ENCODE measurements at places on chromosomes 4 and X.

DNA sequence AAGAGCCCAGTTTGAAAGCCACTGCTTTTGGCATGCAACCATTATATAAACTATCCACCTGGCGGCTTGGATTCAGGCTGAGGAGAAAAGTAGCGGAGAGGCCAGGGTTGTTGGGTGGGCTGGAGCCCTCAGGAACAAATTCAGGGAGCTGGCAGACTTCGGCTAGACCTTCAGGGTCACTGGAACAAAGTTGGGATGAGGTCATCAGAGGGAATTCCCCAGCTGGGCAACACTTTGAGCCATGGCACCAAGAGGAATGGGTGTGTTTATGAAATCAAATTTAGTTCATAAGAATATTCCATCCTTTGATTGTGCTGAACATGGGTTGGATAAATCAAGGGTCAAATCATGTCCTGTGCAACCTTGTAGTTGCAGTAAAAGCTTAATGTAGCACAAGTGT, 22.0 kb downstream of the MTMR1 start:
- no peak for DNase-seq

GRCh38 chr4:151166636-151167035, 67.2 kb downstream of the RPS3A start:
- no peak for DNase-seq

DNA sequence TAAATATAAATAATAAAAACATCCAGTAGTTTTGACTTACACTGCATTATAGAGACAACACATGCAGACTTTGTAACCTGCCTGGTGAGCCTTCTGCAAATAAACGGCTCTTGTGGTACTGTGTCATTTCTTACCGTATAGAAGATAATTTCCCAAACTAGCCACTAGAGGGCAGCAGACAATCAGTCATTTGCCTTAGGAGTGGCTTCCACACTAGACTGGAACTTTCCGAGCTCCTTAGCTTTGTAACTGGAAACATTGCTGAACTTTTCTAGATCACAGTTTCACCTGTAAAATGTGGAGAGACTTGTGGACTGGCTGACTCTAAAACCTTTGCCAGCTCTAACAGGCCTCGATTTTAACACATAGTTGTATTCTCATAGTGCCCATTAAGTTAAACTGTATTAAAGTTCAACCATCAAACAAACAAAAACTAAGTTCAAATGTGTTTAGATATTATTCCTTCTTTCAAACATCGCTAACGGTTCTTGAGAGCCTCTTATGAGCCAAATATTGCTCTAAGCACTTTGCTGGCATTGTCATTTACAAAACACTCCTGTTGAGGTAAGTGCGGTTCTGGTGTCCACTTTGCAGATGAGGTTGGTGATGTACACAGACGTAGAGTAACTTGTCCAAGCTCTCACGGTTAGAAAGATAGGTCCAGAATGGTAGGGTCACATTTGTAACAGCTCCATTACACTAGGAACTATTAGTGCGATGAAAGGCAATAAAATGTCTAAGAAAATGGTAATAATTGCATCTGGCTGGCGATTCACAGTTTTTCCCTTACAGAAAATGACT, 345.5 kb downstream of the ANK2 start:
- peak; percentile 3 for DNase-seq

- DNase-seq = no peak
Measured at GRCh38 chr4:138775890-138776289, 239.7 kb upstream of the NOCT start.

DNA sequence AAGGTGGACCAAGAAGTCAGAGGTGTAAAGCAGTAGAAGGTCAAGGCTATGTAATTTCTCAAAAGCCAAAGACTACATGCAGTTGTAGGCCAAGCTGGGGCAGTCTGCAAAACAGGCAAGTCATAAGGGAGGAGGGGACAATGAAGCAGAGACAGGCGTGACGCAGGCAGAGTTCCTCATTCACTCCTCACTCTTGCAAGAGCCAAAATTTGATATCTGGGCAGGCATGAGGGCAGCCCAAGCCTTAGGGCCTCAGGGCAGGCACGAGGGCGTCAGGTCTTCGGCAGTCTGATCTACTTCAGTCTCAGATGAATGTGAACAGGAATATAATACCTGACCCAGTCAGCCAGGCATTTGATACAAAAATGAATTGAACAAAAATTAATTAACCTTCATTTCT, 86.4 kb upstream of the AGA start:
- no peak for DNase-seq

DNA sequence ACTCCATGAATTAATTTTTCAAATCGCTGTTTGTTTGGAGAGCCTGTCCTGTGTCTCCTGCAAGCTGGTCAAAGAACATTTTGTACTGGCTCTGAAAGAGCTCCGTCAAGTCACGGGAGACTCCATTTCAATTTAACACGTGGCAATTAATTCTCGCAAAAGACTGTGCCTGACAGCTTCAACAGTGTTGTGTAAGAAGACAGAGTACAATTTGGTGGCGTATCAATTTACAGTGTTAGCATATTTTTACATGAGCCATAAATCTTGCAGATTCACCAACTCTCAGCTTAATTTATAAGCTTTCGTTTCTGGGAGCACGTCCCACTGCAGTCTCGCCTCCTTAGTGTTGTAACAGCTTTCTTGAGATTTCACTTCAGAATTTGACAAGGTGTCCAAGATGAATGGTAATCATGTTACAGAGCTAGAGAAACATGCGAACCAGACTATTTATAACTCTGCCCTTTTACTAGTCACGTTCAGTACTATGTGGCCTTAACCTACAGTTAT, 70.8 kb downstream of the RWDD4 start:
- no peak for DNase-seq

GRCh38 chr4:71540749-71541269, 202.0 kb downstream of the SLC4A4 start:
- no peak for DNase-seq

- no peak for DNase-seq
Measured at GRCh38 chrX:145817331-145818185, at the start of gene SLITRK2. Gene SLITRK2 (plus strand): TSS chrX:145817829. CDS start chrX:145822426, 4,597 bp downstream.

DNA sequence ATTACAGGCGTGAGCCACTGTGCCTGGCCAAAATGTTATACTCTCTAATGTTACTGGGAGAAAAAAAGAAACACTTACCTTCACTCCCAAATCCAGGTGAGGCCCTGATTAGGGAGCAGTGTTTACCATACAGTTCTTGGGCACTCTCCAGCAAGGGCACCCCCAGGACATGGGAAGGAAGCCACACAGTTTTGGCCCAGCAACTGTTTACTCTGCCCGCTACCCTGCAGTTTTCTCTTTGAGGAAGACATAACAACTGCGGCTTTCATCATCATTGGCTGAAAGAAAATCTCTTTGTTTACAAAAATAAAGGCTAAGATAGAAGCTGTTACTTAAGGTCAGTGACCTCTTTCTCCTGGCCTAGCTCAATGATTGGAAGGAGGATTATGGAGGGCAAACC, 145.5 kb upstream of the DUSP21 start:
- DNase-seq = no peak

DNA sequence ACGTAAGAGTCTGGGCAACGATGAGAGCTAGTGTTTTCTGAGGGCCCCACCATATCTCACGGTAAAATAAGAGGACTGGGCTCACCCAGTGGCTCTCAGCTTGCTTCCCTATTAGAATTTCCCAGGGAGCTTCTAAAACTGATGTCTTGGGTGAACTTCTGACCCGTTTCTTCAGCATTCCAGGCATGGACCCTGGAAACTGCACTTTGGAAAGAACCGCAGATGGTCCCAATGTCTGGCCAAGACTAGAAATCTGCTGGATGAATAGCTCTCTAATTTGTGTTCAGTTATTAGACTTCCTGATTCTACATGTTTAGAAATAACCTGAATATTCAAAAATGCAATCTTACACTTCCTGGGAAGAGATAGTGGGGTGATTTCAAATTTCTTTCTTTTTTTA, 127.8 kb downstream of the ANOS1 start:
- DNase-seq = no peak

- no peak for DNase-seq
Measured at GRCh38 chr4:6097581-6097980, 79.3 kb upstream of the C4orf50 start.

DNA sequence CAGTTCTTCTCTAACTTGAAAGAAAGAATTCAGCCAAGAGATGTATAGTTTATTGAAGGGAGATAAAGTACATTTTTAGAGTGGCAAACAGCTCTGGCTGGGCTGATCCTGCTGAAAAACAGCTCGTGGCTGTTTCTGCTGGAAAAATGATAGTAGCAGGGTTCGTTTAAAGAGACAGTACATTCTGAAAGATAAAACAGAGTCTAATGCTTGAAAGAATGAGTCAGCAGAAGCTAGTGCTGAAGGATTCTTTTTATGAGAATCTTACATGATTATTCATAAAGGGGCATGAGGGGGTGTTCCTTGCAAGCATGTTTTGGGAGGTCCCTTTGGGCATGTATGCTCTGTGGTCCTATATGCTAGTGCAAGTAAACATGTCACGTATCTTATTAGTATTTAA, 790.0 kb downstream of the PCDH18 start:
- no peak for DNase-seq

DNA sequence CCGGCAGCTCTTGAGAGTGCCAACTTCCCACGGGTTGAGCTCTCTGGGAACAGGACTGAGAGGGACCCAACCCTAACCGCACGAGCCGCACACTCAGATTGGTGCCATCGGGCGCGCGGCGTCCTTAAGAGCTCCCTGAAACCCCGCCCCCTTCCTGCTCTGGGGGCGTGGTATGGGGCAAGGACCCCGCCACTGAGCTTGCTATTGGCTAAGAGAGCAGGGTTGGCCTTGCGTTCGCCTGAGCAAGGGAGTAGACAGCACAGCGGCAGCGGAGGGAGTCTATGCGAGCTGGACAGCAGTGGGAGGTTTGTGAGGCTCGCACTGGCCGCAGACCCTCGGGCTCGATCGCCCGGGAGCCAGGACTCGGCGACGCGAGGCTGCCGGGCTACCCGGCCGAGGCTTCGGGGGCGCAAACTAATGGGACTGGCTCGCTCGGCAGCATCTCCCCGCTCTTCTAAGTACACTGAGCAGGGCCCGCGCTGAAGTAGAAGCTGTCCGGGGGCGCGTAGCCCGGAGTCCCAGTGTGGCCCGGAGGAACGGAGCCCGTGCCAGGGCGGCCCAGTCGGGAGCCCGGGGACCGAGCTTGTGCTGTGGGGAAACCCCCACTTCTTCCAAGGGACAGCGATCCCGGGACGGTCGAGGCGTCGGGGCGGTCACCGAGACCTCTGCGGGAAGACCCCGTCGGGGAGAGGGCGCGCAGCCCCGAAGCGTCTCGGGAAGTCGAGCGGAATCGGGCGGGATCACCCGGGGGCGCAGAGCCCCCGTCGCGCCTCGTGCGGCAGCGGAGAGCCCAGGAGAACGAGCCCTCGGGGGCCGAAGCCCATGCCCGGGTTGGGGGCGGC, at the start of gene EFNB1:
Gene EFNB1 (plus strand): TSS at position 282 of the 842 bp plus-strand sequence. CDS start 756 bp downstream, outside the sequence.
- DNase-seq = peak; percentile 75

- no peak for DNase-seq
Measured at GRCh38 chr4:60581919-60582536, 618.1 kb upstream of the ADGRL3 start.

GRCh38 chrX:40637687-40638086, 9.7 kb downstream of the CXorf38 start:
- DNase-seq = no peak

DNA sequence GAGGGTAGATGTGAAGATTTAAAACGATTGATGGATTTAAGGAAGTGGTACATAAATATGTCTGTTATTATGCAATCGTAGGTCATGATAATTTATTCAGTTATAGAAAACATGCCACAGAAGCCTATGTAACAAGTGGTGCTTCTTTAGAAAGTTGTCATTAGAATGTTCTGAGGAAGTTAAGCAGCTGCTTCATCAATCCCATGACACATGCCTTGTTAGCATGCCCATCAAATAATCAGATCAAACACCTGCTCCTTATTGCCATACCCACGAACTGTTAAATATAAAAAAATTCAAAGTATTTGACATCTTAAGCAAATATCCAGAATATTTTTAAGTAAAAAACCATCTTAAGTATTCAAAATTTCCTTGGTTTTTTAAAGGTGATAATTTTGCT, 76.4 kb upstream of the MYOZ2 start:
- no peak for DNase-seq

Data from stimulated activated CD8-positive, alpha-beta memory T cell treated with anti-CD3 and anti-CD28 coated beads, Interleukin-4, amount 100 ng/mL, for 4 hours (primary cell).